ENCODE measurements at places on chromosomes 6 and 20. TPM values are rescaled to one million over a fixed set of nuclear protein-coding genes. Genes with fewer than 3 reads are reported as not detected.

Gene RBM24
- total RNA-seq, result 3.5 TPM

Gene APOBEC2
- not detected for total RNA-seq

Gene GSTA2
- total RNA-seq, result not detected

Gene JAG1
- 26.6 TPM for total RNA-seq

Gene MEI4
- total RNA-seq, result not detected

Gene TAB2
- total RNA-seq, result 14.8 TPM

Gene EFCAB8
- 0.28 TPM for total RNA-seq

Gene TMEM181
- 46.5 TPM for total RNA-seq

Gene CRISP2
- total RNA-seq, result not detected

Gene OR2B6
- total RNA-seq, result not detected

Gene MYLK2
- total RNA-seq, result under 0.01 TPM

All from smooth muscle cell of bladder (primary cell).